Glutamatergic neuron (in vitro differentiated cells): ENCODE measurements at places on chromosomes 5 and 9. TPM values are rescaled to one million over a fixed set of nuclear protein-coding genes. Genes with fewer than 3 reads are reported as not detected.

GRCh38 chr5:83249156-83249555 is 171.8 kb downstream of the XRCC4 start:
- no peak for DNase-seq

- no peak for DNase-seq
These were observed 124.6 kb downstream of the ATP10B start for GRCh38 chr5:160727296-160727997.

- no peak for DNase-seq
These were observed 54.4 kb upstream of the RPL26L1 start for GRCh38 chr5:172904643-172905345.

DNA sequence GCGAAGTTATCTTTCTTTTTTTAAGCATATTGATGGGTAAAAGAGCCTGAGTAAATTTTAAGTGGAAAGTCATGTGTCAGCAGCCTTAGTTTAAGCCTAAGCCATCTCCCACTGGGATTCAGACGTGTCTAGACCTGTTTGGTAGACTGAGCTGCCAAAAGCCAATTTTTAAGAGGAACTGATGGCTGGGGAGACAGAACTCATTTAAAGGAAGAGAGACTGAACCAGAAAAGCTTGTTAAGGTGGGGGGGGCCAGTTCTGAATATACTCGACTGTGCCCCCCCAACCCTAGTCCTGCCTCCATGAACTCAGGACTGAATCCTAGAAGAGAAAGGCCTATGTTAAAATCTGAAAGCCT is 58.3 kb upstream of the PLPP1 start:
- DNase-seq = no peak

- no peak for DNase-seq
These were observed 44.9 kb upstream of the ZNF366 start for GRCh38 chr5:72552041-72552557.

- DNase-seq = no peak
These were observed 25.8 kb downstream of the CDC25C start for GRCh38 chr5:138305797-138306196.

- no peak for DNase-seq
These were observed 270.2 kb downstream of the NTRK2 start for GRCh38 chr9:84939774-84940173.

- DNase-seq = no peak
These were observed 38.7 kb downstream of the TGFBR1 start for GRCh38 chr9:99143655-99144054.

The PCDHGA9 gene
- 5.5 TPM for total RNA-seq

The GRM6 gene
- total RNA-seq = not detected

The SLC25A2 gene
- total RNA-seq = 1.9 TPM

The NSMF gene
- total RNA-seq = 131 TPM

The SLC36A2 gene
- not detected for total RNA-seq
